Stimulated activated CD4-positive, alpha-beta T cell treated with anti-CD3 and anti-CD28 coated beads, TNF-alpha, amount 100 ng/mL, for 24 hours (primary cell): ENCODE measurements at places on chromosomes 11 and 22.

- DNase-seq: no peak
Observed at GRCh38 chr11:97092823-97093222, 703.0 kb downstream of the JRKL start.

DNA sequence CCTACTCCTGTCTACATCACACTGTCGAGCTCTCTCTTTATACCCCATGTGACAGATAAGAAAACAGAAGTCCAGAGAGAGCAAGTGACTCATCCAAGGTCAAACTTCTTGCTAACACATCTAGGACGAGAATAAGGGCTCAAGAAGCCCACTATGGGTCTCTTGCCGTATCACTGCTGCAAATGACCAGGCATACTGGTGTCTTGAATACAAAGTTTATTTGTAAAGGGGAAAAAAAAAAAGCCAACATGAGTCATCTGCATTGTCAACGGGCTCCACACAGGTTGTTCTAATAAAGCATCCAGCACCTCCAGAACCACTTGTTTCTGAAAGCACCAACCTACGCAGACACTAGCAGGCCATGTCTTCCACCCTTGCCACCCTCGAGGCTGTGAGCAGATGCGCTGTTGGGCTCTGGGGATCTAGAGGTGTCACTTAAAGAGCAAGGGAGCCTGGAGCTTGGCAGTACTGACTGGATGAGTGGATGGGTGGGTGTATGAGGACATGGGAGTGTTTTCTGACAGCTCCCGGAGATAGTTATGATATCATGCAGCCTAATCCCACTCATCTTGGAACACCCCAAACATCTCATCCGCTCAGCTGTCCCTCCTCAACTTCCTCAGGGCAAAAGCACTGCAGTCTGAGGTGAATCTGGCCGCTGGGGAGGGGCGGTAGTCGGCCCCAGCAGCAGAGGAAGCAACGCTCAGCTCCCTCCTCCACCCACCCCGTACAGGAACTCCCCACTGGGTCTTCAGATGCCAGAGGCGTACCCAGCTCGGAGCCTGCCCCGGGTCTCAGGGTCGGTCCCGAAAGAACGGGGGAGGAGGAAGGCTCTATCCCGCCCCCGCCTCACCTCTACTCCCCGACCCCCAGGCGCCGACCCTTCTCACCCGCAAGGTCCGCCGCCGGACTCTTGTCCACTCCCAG lies 1.0 kb downstream of the SMCO4 start:
- no peak for DNase-seq

DNA sequence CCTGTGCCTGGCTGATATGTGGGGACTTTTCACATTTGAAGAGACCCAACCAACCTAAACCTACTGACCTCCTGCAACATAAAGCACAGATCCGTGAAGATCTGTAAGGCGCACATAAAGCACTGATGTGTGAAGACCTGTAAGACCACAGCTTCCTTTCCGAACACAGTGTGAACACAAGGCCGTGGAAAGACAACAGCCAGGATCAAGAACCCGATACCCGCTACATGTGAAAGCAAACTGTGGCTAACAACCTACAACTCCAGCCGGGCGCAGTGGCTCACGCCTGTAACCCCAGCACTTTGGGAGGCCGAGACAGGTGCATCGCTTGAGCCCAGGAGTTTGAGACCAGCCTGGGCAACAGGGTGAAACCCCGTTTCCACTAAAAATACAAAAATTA lies 17.6 kb upstream of the PPFIA1 start:
- no peak for DNase-seq

GRCh38 chr22:32103658-32104315 lies 55.3 kb downstream of the C22orf42 start:
- no peak for DNase-seq

- DNase-seq: no peak
Observed at GRCh38 chr11:64570341-64570740, 20.7 kb upstream of the SLC22A12 start.

DNA sequence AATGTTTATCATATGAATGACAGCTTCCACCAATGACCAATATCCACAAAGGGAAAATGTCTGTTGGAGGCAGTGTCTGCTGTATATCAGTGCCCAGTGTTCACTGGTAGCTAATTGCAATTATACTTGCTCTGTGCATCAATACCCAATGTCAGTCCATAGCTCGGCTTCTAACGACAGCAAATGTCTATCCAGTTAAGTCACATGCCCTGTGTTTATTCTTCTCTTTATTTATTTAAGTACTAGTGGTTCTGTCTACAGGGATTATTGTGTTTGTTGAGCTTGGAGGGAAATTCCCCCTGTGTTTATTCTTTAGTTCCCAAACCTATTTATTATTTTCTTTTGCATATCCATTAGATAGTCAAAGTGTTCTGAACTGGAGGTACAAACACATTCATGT lies 18.6 kb downstream of the TSKU start:
- no peak for DNase-seq

GRCh38 chr11:122172352-122173073 lies 56.5 kb upstream of the BLID start:
- DNase-seq: no peak

DNA sequence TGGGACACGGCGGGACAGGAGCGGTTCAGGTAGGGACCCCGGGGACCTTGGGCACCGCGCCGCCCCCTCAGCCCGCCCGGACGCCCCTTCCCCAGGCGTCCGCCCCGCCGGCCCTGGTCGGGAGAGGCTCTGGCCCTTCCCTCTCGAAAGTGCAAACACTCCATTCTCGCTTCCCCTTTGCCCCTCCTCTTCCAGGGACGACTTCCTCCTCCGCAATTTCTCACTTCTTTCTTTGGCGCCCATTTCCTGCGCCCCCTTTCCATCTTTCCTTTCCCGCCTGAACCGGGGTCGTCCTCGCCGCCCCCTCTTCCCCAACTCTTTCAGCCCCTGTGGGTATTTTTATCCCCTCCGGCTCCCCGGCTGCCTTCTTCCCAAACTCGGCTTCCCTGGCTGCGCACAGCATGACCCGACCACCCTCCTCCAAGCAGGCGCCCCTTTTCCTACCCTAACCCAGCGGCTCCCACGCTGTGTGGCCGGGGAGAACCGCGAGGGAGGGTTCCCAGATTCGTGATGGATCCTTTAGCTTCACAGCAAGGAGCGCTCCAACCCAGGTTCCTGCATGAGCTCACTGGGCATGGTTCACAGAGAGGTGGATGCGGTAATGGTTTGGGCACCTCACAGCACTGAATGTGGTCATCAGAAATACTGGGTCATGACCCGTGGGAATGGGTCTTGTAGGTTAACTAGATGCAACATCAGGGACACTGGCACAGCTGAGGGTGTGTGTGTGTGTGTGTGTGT lies 689 bp downstream of the RAB39A start:
- no peak for DNase-seq

GRCh38 chr22:43365715-43366440 lies 22.7 kb upstream of the SCUBE1 start:
- DNase-seq: no peak

DNA sequence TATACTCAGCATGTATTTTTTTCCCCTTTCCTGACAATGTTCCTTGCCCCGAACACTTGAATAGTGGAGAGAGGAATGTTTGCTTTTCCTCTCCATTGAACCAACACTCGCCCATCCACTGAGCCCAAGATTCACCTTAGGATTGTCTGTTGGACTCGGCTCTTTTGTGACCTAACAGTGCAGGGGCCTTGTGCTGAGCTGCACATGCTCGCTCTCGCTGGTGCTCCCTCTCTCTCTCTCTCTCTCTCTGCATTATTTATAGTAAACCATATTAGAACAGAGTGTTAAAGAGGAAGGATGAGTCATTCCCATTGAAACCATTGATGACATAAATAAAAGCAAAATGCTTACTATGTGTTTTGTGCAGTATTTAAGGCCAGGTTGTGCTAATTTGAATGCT lies 20.7 kb downstream of the ZBTB16 start:
- no peak for DNase-seq

DNA sequence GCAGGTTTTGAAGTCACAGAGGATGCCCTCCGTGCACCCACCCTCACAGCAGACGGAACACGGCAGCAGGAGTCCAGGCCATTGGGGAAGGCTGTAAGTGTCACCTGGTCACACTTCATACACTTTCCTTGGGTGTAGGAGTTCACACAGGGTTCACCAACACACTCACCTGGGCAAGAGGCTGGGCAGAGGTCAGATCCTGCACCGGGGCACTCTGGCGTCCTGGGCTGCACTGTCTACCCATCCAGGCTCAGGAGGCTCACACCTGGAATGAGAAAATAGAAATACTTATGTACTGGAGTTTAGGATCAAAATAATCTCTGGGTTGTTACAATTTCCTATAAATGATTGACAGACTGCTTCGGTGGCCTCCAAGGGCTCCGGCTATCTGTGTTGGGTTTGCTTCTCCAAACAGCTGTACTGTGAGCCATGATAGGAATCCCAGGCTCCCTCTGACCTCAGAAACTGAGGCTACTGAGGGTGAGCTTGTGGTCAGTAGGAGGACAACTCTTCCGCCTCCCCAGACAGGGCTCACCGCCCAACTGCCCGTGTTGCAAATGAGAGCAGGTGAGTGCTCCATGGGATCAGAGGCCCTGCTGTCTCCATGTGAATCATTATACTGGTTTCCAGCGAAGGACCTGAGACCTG lies 20.1 kb upstream of the CARS1 start:
- no peak for DNase-seq

- DNase-seq: no peak
Observed at GRCh38 chr11:98568013-98568412, 452.7 kb upstream of the CNTN5 start.

DNA sequence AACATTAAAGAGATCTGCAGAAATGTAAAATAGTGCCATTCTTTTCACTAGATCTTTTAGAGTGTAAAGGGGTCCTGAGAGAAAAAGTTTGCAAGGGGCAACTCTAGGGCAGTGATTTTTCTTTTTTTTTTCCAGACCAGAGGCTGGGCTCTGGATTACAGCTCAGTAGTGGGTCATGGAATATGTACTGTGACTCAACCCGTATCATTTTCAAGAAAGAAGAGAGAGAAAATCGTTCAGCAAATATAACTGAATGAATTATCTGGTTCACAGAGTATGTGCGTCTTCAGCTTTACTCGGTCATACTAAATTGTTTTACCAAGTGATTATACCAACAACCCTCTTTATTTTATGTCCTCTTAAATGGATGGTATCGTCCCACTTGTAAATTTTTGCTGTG lies 3.8 kb downstream of the CEP57 start:
- DNase-seq: no peak

- DNase-seq: no peak
Observed at GRCh38 chr22:48600681-48601080, 1227.0 kb downstream of the BRD1 start.

GRCh38 chr22:19639610-19640135 lies 74.6 kb upstream of the SEPTIN5 start:
- no peak for DNase-seq

DNA sequence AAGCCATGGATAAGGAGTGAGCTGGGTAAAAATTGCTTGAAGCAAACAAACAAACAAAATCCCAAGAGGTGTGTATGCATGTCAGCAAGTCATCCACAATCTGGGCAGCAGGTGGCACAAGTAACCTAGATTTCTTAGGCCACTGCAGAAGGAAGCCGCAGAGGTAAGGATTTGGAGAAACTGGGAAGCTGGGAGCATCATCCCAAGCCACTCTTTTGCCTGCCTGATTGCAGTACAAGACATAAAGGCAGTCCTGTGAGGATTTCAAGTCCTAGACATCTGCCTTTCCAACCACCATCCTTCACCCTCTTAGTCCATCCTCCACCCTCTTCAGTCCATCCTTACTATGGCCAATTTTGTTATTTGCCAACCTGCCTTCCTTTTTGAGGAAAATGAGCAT lies 67.2 kb upstream of the BMAL1 start:
- DNase-seq: no peak

DNA sequence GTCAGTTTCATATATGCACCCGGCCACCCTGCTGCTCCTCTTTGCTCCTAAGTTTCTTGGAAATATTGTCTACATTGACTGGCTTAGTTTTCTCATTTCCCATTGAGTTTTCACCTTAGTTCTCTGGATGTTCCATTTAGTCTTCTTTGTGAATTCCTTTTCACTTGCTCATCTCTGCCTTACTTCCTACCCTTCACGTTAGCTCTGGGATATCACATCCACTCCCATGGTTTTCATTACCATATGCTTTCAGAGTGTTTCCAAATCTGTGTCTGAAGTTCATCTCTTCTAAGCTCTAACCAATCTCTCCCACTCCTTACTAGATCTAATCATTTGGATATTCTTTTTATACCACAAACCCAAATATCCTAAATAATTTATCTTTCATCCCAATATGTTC lies 226.4 kb downstream of the FAM76B start:
- no peak for DNase-seq

DNA sequence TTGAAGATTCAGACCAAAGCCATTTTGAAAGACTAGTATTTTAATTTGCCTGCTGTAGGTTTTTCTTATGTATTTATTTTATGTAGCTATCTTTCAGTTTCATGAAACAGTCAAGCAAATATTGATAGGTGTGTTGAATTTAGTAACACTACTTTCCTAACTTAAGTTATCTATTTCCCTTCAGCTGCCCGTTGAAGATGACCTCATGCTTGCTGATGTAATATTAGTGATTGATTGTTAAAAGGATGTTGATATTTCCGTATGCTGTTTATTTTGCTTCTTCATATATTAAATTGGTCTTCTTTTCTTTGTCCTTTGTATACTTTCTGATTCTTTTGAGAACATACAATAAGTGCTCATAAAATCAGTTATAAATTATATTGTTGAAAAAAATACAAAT lies 86.8 kb upstream of the CHORDC1 start:
- DNase-seq: no peak
